ENCODE measurements at places on chromosomes 2 and 18.
A peak's percentile ranks its signal among the peaks of the same experiment; 100 is the strongest.

DNA sequence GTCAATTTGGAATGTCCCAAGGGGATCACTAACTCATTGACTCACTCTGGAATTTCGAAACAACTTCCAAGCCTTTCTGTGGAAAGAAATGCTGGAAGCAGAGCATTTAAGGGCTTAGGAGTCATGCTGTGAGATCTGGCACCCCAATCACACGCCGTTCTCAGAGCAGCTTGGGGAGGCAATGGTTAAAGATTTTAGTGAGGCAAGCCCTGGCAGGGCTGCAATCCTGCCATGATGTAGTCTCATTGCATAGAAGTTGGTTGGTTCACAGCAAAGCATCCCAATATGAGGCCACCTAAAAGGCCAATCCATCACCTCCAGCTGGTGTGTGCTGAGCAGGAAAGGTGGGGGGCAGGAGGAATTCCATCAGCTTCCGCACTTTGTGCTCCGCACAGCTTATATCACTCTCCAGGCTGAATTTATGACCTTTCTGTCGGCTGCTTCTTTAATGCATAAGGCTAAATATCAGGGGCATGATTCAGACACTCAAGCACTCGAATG lies 1043.9 kb upstream of the POU3F3 start:
- no peak for DNase-seq

GRCh38 chr18:32714571-32715148 lies 58.2 kb downstream of the KLHL14 start:
- DNase-seq, result no peak

GRCh38 chr2:171547720-171548119 lies 25.4 kb downstream of the CYBRD1 start:
- no peak for DNase-seq

DNA sequence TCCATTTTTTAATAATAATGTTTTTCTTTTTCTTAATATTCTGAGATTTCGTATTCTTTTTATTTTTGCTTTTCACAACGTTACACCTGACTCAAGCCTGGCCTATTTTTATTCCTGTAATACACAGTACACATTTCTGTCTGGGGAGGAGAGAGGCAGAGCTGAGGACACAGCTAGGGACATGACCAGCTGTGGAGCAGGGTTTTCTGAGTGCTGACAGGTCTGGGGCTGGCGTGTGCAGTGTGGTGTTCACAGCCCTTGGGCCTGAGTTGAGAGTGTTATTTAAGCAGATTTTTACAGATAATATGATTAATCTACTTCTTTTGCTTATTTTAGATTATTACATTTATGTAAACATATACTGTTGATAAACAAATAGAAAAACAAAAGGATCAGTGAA lies 55.9 kb downstream of the ZAP70 start:
- DNase-seq, result no peak

GRCh38 chr18:55778788-55779690 lies 191.0 kb upstream of the TCF4 start:
- no peak for DNase-seq

- DNase-seq, result no peak
Measured at GRCh38 chr2:9773903-9774239, 69.4 kb upstream of the TAF1B start.

- no peak for DNase-seq
Measured at GRCh38 chr18:46419391-46420141, 237.5 kb downstream of the LOXHD1 start.

GRCh38 chr2:31216734-31217133 lies 581 bp downstream of the CAPN14 start:
- DNase-seq, result no peak

GRCh38 chr2:80007777-80008503 lies 296.6 kb downstream of the LRRTM1 start:
- DNase-seq, result no peak

GRCh38 chr18:51658436-51658835 lies 461.0 kb upstream of the MEX3C start:
- no peak for DNase-seq

DNA sequence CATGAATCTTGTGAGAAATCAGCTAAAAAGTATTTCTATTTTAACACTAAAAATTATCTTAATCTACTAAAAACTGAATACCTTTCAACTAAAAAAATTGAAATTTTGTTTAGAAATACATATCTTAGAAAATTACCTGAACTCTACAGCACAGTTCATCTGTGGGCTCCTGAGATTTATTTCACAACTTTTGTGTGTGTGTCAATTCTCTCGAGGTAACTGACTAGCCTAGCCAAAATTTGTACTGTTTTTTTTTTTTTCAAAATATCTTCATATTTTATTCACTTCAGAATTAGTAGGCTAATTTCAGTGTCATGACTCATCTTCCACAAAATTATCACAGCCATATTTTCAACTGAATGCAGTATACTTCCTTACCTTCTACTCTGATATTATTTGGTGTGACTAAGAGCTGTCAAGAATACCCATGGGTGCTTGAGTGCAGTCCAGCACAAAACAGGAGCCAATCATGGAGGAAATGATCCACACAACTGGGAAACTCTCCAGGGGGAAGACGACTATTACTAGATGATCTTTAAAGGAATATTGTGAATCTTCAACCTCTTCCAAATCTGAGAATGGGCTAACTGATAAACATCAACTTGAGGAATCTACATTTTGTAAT lies 174.6 kb downstream of the ZNF385B start:
- DNase-seq, result no peak

- no peak for DNase-seq
Measured at GRCh38 chr18:71625556-71626090, 918.5 kb downstream of the CBLN2 start.

DNA sequence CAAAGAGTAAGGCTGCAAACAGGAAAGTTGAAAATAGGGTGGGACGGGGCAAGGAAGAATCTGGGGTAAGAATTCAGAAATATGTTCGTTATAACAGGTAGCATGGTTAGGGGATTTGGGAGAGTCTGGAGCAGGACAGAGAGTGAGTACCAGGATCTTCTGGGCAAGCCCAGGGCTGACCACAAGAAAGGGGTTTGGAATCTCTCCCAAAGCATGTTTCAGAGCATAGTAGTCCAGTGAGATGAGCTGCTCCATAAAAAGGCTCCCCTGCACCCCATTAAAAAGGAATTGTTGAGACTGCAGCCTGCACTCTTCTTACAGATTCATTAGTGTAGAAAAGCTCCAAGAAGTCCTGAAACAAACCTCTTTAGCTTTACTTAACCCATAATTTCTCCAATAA lies 291.1 kb downstream of the MTX2 start:
- no peak for DNase-seq

GRCh38 chr2:64700133-64700809 lies 46.6 kb upstream of the SERTAD2 start:
- DNase-seq, result no peak

- peak; percentile 46 for DNase-seq
Measured at GRCh38 chr2:40281021-40281940, 170.6 kb downstream of the SLC8A1 start.

GRCh38 chr18:74392323-74392722 lies 64.8 kb downstream of the DIPK1C start:
- DNase-seq, result no peak

DNA sequence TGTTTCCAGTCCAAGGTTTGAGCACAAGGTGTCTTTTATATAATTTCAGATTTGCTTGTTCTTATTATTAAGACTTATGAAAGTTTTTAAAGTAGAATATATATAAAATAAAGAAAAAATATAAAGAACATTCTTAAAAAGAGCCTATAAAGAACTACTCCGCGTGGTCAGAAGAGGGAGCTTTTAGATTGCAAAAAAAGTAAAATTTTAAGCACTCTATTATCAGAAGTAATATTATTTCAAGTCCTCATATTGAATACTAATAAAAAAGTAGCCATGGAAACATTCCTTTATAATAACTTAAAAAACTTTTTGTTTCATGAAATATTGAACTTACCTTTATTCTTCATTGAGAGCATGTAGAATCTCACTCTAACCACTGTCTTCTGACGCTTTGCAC lies 51.4 kb downstream of the LINC00305 start:
- DNase-seq, result no peak

DNA sequence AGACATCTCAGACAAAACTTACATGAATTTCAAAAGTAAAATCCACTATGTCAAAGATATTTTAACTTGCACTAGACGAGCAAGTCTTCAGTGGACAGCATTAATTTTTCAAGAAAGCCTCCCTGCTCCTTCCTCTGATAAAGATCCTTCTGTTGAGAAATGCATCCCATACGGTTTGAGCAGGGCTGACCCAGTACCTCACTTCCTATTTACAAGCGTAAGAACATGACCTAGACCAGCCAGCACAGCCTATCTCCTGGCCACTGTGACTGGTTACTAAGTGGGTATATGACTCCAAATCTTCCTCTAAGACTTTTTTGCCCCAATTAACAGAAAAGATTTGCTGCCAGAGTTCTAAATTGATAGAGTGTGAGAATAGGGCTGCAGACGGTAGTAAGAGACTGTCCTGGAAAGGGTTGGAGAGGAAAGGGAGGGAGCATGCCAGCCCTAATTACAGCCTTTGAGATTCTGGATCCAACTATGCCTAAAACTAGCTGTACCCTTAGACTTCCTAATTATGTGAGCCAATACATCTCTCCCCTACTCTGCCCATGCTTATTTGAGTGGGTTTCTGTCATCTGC lies 108.4 kb downstream of the PRELID3A start:
- no peak for DNase-seq

DNA sequence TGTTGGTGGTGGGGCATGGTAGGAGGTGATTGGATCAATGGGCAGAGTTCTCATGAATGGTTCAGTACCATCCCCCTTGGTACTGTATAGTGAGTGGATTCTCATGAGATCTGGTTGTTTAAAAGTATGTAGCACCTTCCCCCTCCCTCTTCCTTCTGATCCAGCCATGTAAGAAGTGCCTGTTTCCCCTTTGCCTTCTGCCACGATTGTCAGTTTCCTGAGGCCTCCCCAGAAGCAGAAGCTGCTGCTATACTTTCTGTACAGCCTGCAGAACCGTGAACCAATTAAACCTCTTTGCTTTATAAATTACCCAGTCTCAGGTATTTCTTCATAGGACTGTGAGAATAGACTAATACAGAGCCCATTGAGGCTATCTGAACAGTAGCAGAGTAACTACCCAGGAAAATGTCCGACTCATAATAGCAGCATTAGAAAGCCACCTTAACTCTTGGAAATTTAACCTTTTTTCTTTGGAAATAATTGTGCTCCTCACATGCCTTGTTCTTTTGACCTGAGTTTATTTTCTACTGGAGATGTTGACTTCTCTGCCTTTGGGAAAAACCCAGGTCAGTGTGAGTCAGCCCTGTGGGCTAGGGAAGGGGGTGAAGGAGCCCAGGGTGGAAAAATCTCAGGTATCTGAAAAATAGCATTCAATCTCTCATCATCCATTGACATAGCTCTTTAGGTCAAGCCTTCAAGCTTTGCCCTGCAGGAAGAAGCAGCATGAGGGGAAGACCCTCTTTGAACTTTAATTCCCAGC lies 18.1 kb downstream of the CYP1B1 start:
- DNase-seq, result no peak

DNA sequence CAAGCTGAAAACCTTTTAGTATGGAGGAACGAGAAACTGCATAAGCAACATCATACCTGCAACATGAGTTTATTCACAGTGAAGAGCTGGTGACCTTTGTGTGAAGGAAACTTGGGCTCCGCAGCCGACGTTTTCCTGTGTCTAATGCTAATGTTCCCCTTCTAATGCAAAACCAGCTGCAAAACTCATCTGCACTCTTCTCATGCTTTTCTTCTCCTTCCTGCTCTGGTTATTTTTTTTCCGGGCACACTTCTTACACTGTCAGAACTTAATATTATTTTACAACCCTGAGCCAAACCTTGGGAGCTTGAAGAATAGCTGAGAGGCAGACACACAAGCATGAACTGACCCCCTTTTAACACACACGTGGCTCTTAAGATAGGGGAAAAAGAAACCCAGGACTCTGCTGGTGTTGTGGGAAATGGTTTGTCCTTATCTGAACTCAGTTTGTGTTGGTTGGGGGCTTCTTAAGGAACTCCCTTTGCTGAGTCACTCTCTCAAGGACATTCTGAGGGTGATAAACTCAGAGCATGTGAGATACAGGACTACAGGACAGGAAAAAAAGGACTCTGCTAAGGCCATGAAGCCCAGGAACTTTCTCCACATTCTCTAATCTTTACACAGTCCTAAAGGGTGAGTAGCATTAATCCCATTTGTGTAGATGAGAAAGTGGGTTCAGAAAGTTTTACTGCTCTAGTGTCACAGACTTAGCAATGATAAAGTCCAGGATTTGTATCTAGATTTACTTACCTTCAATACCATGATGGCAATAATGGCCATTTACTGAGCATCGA lies 439.3 kb upstream of the TRIB2 start:
- no peak for DNase-seq

GRCh38 chr2:203122317-203122986 lies 107.8 kb downstream of the NBEAL1 start:
- no peak for DNase-seq

DNA sequence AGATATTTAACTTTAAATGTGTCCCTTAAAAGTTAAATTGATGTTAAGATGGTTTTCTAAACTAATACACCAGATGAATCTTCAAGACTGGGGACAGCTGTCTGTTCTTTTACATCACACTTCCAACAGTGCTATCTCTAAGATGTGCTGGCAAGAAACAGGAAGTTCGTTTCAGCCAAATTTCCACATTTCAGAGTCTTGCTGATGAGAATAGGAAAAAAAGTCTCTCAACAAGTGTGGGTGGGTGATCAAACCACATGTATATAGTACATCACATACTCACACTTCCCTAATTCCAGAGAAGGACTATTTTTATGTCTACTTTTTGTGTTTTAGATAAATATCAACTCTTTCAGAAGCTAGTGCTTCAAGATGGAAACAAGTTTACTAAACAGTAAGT lies 1712.8 kb upstream of the TMEFF2 start:
- DNase-seq, result no peak

- DNase-seq, result no peak
Measured at GRCh38 chr2:133405252-133405651, 163.0 kb downstream of the NCKAP5 start.

- DNase-seq, result no peak
Measured at GRCh38 chr18:67142604-67143003, 373.9 kb downstream of the DSEL start.

DNA sequence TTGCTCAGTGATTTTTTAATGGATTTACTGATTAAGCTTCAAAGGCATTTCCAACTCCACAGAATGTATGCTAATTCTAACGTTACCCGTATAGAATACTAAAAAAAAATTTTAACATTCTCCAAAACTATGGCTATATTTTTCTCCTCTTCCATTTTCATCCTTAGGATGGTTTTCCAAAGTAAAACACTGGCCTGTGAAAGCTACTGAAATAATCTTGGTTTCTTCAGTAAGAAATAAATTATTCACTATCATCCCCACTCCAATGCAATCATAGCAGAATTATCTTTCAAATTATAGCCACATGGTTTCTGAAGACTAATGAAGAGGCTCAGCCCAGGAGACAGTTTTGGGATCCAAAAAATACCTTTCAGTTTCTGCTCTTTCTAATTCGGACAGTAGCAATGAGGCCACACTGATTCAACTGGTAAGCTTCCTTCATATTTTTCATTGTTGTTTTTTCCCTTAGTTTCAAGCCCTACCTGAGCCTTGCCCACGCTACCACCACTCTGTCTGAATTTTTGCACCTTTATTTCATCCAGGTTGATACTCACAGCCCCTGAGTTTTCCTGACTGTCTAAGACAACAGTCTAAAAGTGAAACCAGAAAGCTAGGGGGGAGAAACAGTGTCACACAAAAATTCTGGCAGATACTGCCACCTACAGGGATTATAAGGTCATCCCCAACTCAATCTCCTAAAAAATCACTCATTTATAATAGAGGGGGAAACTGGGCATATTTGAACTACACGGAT lies 887.9 kb downstream of the NRXN1 start:
- DNase-seq, result no peak

- DNase-seq, result no peak
Measured at GRCh38 chr2:78839259-78839658, 186.2 kb upstream of the REG3G start.

Data from heart left ventricle (tissue), 16 donors.